ENCODE measurements at places on chromosomes 1 and 21.

DNA sequence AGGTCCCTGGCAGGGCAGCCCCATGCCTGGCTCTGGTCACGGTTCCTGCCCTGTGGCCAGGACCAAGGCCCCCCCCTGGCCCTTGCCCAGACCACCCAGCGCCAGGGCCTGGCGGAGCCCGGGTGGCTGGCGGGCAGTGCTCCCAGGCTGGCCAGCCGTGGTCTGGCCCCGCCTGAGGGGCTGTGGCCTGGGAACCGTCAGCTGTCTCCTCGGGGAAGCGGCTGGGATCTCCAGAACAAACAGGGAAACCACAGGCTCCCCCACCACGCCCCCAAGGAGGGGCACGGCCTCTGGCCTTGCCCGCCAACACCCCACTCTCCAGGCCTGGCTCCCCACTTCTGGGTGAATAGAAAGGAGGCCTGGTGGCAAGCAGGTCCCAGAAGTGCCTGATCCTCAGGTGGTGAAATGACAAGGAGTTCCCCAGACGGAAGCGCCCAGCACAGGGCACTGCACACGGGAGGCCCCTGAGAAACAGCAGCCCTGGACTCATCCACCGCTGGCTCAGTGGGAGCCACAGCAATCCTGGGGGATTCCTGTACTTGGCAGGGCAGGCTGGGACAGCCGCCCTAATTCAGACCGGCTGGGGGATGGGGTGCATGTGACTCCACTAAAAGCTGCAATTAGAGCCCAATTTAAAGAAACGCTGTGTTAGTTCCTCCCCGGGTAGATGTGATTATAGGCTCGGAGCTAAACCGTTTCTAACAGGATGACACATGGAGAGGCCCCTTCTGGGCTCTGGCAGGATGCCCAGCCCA, 78.9 kb downstream of the RAP1GAP start:
- DNase-seq, result no peak

DNA sequence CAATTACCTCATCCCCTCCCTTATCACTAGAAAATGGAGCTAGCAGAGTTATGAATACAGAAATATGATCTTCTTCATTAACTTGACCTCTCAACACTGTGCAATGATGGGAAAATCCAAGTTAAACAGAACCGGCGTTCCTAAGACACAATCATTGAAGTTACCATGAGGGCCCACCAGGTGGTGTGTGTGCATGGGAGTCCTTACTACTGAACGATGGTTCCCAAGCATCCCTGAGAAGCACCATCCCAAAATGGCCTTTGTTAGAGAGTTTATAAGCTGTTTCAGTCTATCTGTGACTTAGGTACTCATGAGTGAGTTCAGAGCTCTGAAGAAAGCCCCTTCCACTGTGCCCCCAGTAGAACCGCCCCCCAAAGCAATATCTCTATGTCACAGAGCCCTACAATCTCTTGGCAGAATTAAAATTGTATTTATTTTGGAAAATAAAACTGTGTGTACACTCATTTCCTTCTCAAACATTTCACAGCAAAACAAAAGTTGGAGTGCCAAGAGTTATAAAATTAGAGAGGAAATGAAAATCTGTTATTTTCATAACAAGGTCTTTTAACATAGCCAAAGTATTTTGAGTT, 56.8 kb downstream of the PLD5 start:
- DNase-seq, result peak; percentile 90

DNA sequence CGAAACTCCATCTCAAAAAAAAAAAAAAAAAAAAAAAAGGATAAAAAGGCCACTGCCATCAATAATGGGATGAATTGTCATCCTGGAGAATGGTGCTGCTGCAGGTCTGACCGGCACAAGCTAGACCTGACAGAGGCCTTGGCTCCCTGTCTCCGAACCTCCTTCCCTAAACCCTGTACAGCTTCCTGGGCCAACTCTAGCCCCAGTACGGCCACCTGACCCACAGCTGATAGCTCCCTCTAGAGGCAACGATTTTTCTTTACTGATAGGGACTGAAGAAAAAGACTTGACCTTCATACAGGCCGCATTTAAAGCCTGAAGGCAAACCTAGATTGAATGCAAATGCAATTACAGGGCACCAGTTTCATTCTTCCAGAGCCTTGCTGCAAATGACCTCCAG, 30.7 kb downstream of the NOL9 start:
- DNase-seq, result peak; percentile 93

- DNase-seq, result no peak
Measured at GRCh38 chr1:214826619-214827018, 223.6 kb downstream of the CENPF start.

DNA sequence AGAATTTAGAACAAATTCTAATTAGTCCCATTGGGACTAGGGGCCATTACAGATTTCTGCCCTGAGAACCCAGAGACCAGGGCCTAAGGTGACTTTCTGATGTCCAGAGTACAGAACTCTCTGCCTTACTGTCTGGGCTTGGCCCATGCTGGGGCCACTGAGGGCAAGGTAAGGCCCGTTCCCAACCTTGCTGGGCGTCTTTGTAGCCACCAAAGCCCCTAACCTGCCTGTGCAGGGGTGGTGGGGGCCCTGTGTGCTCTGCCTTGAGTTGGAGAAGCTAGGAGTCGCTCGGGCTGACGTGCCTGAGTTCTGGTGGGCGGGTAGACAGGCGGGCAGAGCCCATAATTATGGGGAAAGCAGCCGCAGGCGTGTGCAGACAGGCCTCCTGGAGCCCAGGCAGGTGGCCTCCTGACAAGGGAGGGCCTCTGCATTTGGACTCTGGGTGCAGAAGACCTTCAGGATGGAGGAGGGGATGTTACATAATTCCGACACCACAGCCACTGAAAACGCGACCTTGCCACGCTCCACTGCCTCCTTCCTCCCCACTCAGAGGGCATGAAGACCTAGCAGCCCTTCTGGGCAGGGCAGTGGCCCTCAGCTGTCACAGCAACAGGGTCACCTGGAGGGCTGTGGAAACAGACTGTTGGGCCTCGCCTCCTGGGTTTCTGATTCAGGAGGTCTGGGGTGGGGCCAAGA, 239.9 kb upstream of the TMEM51 start:
- no peak for DNase-seq

DNA sequence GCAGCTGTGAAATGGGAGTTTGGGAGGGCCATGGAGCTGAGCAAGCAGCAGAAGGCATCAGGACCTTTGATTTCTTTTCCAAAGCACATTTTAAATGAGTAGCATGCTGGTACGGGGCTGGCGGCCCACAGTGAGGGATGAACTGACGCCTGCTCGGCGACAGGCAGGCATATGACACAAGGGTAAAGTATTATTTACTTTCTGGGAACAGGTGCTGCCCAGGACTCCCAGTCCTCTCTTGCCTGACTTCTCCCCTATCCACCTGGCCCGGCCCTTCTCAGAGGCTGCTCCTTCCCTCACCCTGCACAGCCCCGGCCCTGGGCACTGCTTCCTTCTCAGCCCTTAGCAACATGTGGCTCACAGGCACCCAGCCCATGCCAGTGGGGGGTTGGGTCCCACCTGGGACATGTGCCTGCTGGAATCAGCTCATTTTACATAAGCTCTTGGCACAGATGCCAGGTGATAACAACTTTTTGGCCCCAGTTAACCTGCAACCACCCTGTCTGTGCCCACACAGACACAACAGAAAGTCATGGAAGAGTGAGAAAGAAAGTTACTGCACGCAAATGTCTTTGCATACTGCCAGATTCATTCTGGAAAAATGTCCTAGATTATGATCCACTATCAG, 112.3 kb upstream of the GADD45A start:
- DNase-seq, result no peak

GRCh38 chr1:9363061-9363471, 70.4 kb downstream of the SPSB1 start:
- DNase-seq, result no peak

GRCh38 chr1:82836973-82837680, 1036.4 kb downstream of the ADGRL2 start:
- DNase-seq, result no peak

DNA sequence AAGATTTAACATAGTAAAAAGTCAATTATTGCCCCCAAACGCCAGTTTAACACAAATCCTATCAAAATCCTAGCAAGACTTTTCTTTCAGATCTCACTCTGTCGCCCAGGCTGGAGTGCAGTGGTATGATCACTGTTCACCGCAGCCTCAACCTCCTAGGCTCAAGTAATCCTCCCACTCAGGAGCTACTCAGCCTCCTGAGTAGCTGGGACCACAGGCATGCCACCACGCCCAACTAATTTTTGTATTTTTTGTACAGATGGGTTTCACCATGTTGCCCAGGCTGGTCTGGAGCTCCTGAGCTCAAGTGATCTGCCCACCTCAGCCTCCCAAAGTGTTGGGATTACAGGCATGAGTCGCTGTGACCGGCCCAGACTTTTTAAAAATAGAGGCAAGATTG, 4.8 kb downstream of the SNIP1 start:
- no peak for DNase-seq

GRCh38 chr21:46560568-46561444, 44.1 kb downstream of the S100B start:
- no peak for DNase-seq

DNA sequence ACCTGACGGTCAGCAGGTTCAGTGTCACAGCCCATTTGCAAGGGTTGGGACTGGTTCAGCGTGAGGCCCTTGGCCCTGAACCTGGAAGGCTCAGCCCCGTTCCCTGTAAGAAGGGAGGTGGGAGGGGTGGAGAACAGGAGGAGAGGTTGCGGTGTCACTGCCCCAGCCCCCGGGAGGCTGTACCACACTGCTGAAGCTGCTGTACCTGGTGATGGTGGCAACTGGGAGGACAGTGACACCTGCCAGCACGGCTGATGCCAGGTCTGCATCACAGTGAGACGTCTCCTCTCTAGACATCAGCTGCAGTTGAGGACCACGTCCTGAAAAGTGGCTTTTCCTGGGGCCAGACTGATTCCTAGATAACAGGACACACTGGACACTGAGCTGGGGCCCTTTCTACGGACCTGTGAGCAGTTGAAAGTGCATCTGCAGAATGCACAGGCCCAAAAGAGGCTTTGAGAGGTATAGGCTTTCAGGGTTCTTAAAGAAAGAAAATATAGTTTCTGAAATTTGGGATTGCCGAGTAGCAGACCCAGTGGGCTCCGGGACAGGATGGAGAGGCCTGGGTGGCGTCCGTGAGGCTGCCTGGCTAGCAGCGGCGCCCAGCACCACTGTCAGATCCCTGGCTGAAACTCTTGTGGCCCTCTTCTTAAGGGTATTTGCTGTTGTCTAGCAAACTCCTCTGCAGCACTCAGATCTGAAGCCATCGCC, 47.7 kb downstream of the COQ8A start:
- no peak for DNase-seq

DNA sequence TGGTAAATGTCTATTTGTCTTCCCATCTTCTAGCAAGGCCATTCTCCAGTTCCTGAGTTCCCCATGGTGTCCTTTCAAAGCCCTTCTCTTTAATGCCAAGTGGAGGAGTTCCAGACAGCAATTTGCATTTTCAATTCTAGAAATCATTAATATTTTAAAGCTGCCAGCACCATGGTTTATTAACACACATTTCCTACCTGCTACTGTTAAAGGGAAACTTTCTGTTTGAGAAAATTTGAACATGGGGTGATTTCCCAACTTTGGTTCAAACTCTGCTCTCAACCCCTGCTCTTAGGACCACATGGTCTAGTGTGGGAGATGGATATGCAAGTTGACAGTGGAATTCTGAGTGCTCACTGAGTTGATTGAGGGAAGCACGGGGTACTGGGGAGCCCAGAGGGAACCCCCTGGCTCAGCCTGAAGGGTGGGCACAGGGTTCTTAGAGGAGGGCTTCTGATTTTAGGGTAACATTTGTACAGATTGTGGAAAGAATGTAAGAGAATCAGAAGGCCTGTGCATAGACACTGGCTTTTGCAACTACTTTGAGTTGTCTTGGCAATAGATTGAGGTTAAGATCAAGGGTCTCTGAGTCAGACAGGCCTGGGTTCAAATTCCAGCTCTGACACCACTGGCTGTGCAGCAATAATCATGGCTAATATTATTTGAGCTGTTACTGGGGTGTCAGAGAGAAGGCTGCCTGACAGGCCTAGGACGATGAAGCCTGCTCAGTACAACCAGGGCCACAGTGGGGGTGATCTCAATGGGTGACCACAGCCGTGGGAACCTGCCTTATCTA, 97.8 kb downstream of the BEND5 start:
- DNase-seq, result no peak

DNA sequence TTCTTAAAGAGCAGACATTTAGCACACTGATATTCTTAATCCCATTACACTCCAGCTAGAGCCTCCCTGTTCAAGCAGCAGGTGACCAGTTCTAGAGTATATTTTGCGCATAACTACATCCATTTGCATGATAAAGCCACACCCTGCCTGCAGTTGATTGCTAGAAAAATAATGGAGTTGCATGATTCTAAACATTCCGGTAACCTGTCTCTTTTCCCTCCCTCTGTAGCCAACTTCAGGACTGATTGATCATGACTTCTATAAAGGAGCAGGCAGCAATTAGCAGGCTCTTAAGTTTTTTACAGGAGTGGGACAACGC, 14.9 kb downstream of the ARMH1 start:
- no peak for DNase-seq

GRCh38 chr1:31517301-31517700, 59.0 kb upstream of the TINAGL1 start:
- DNase-seq, result peak; percentile 37

DNA sequence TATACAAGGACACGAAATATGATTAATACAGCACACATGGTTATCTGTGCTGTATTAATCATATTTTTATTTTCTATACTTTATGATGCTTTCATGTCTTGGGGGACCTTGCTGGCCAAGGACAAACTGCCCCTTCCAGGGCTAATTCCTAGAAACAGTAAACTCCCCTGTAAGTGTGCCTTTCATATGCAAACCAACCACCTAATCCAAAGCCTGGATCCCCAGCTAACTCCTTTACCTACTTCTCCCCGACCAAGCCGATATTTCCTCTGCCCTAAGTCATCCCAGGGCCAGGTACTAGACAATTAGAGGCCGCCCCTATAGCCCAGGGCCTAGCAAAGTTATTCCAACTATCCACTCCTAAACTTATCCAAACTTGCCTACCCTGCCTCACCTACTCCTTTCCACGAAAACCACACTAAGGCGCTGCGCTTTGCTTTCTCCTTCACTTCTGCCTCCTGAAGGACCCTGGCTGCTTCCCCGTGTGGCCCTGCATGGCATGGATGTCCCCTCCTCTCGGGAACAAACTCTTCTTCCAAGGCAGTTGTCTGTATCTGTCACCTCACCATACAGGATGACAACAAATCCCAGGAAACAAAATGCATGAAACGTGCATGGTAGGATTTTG, 10.2 kb downstream of the SH3BP5L start:
- no peak for DNase-seq

- DNase-seq, result no peak
Measured at GRCh38 chr1:167456524-167456923, 61.8 kb downstream of the CD247 start.

GRCh38 chr1:154559466-154560044, 1.1 kb upstream of the UBE2Q1 start:
- peak; percentile 97 for DNase-seq

- DNase-seq, result no peak
Measured at GRCh38 chr1:234996245-234996757, 132.3 kb downstream of the TOMM20 start.

DNA sequence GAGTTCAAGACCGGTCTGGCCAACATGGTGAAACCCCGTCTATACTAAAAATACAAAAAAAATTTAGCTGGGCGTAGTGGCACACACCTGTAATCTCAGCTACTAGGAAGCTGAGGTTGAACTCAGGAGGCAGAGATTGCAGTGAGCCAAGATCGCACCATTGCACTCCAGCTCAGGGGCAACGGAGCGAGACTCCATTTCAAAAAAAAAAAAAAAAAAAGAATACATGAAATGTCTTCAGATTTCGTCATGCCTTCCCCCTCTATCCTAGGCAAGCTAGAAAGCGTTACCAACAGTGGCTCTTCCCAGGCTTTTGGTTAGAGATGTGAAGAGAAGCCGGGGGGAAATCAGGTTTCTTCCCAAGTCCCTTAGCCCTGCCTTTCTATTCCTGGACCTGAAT, 3.6 kb downstream of the TFF1 start:
- no peak for DNase-seq

Data from GM23338 (cell line).